ENCODE measurements at places on chromosomes 11 and 22. TPM values are rescaled to one million over a fixed set of nuclear protein-coding genes. Genes with fewer than 3 reads are reported as not detected.

The SYT13 gene
- total RNA-seq: not detected

The MAPK12 gene
- total RNA-seq: 44.8 TPM

The KRTAP5-11 gene
- total RNA-seq: not detected

The PC gene
- 31.5 TPM for total RNA-seq

The ANO1 gene
- not detected for total RNA-seq

The KRTAP5-10 gene
- total RNA-seq: not detected

The SAA2 gene
- total RNA-seq: 0.30 TPM

The PI4KA gene
- 39.4 TPM for total RNA-seq

The NTM gene
- 168 TPM for total RNA-seq

The PGA5 gene
- not detected for total RNA-seq

The MEI1 gene
- total RNA-seq: 0.28 TPM

Data from smooth muscle cell of the umbilical artery (primary cell).